ENCODE measurements at places on chromosomes 1 and 21.

DNA sequence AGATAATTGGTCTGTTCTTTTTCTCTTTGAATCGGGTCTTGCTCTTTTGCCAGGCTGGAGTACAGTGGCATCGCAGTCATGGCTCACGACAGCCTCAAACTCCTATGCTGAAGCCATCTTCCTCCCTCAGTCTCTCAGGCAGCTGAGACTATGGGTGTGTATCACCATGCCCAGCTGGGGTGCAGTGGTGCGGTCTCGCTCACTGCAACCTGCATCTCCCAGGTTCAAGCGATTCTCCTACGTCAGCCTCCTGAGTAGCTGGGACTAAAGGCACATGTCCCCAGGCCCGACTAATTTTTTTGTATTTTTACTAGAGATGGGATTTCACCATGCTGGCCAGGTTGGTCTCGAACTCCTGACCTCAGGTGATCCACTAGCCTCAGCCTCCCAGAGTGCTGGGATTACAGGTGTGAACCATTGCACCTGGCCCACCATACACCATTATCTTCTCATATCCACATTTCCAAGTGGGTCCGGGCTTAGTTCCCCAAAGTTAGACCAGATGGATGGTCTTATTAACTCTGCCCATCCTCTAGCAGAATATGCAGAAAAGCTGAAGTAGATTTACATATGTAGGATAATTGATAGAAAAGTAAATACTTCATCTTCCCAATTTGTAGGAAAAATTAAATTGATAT lies 13.1 kb downstream of the CCDC17 start:
- DNase-seq, result no peak

GRCh38 chr1:196295766-196296165 lies 312.5 kb downstream of the KCNT2 start:
- DNase-seq, result peak; percentile 16

DNA sequence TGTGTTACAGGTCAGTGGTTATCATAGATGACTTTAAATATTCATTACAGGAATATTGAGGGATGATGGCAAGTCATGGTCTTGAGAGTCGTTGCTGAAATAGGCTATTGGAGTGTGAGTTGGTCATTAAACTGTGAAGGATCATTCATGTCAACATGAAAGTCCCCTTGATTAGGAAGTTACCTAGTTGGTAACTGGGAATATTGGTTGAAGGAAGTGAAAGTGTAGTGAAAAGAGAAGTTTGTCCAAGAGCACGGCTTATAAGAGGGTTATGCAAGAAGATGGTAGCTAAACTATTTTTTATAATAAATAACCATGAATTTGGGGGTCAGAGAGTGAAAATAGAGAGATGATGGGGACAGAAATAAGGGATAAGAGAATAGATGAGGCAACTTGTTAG lies 16.9 kb downstream of the CRB1 start:
- no peak for DNase-seq

DNA sequence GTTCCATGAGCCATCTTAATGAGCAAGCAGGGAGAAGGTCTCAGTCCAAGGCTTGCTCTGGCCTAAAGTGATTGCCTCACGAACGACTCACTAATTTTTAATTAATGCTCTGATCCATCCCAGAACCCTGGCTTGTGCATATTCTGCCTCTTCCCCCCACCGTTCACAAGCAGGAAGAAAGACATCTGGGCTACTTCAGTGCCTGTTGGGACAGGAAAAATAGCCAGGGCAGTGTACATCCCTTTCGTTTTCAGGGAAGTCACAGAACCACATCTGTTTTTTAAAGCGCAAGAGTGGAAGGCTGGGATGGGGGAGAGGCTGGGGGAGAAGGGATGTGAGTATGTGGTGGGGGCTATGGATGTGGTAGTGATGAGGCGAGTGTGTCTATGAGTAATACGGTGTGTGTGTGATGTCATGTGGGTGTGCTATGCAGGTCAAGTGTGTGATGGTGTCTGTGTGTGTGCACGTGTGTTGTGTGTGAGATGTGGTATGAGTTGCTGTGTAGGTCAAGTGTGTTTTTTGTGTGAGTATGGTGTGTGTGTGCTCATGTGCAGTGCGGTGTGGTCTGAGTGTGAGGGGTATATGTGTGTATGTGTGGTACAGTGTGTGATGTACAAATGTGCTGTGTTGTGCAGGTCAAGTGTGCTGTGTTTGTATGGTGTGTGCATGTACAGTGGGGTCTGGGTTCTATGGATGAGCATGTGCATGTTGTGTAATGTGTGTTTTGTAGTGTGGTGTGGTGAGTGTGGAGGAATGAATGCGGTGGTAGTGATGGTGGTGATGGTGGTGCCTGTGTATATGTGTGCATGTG lies 64.9 kb upstream of the SYT6 start:
- no peak for DNase-seq

GRCh38 chr1:18396247-18396980 lies 84.3 kb upstream of the KLHDC7A start:
- DNase-seq, result no peak

All from foreskin keratinocyte (primary cell).